ENCODE measurements at places on chromosomes 3 and 15.
A peak's percentile ranks its signal among the peaks of the same experiment; 100 is the strongest.

- DNase-seq, result no peak
Measured at GRCh38 chr15:94185547-94186236, 45.7 kb upstream of the MCTP2 start.

DNA sequence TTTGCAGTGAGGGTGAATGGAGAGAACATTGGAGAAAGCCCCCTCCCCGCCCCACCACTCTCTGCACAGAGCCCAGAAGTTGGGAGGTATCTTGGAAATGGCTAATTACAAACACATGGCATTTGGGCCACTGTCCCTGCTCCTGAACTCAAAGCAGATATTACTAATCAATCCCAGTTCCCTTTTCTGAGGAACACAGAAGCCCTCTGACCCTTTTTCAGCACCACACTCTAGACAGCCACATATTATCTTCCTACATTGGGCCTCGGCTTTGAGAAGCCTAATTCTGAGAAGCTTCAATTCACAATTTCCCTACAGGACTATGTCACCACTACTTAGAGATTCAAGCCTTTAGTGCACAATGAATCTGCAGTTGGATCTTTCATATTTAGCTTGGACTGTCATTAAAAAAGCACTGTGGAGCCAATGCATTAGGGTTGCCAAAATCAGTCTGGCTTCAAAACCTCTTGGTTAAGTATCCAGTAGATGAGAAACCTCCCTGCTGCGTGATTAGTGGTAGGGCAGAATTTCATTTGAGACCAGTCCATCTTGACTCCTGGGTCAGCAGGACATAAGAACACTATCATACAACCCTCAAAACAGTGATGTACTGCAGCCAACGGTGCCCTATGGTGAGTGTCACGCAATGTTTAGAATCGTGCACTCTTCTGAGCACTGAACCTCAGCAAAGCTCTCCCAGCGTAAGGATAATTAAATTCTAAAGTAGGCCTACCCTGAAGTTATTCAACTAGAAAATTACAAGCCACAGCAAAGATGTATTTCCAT is 26.1 kb downstream of the MGLL start:
- DNase-seq, result no peak

DNA sequence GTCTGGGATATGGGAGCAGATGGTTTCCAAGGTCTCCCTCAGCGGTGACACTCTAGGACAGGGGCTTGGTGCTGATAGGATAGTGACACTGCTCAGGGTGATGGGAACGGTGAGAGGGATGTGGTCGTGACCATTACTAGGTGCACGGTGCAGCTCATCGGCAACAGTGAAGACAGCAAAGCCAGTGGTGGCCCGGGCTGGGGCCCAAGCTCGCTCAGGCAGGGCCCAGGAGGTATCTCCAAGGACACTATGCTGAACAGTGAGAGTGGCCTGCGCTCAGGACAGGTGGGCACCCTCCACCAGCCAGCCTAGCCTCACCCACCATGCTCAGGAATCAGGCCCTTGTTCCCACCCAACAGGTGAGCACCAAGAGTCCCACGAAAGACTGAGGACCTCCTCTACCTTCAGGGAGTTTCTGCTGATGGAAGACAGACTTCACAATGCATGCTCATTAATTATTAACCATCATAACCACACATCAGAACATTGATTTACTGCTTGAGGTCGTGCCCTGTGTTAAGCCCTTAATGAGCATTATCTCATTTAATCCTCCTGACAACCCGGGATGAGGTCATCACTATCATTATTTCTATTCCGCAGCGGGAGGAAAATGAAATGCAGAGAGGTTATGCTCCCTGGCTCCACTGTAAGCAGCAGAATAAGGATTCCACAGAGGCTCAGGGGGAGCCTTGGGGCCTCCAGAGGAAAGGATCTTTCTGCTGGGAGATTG is 269.4 kb downstream of the UACA start:
- DNase-seq, result peak; percentile 35

GRCh38 chr15:28114721-28115622 is 15.9 kb upstream of the OCA2 start:
- peak; percentile 67 for DNase-seq

DNA sequence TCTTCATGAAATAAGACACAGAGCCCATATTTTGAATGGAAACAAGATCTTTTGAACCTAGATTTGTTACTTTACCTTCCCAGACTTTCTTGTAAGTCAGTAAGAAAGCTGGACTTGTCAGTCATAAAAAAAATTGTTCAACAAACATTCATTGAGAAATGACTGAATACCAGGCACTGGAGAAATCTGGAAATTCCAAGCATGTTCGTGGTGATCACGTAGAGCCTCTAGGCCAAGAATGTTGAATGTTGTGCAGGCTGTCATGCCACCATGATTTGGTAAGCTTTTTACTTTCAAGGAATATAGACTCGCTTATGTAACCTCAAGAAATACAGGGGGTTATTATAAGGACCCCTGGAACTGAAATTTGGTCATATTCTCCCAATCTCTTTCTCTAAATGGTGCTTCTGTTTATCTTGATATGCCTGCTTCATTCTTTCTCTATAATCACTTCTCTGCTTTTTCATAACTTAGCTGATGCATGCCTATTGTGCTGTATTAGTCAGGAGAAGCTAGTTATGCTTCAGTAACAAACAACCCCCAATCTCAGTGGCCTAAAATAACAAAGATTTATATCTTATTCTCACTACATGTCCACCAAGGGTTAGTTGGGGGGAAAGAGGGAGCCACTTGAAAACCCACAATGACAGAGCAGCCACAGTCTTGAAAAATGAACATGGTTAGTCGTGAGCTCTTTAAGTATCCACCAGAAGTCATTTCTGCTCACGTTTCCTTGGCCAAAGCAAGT is 3.4 kb upstream of the TPM1 start:
- peak; percentile 57 for DNase-seq

- DNase-seq, result peak; percentile 38
Measured at GRCh38 chr15:33293713-33294334, 16.9 kb upstream of the RYR3 start.

DNA sequence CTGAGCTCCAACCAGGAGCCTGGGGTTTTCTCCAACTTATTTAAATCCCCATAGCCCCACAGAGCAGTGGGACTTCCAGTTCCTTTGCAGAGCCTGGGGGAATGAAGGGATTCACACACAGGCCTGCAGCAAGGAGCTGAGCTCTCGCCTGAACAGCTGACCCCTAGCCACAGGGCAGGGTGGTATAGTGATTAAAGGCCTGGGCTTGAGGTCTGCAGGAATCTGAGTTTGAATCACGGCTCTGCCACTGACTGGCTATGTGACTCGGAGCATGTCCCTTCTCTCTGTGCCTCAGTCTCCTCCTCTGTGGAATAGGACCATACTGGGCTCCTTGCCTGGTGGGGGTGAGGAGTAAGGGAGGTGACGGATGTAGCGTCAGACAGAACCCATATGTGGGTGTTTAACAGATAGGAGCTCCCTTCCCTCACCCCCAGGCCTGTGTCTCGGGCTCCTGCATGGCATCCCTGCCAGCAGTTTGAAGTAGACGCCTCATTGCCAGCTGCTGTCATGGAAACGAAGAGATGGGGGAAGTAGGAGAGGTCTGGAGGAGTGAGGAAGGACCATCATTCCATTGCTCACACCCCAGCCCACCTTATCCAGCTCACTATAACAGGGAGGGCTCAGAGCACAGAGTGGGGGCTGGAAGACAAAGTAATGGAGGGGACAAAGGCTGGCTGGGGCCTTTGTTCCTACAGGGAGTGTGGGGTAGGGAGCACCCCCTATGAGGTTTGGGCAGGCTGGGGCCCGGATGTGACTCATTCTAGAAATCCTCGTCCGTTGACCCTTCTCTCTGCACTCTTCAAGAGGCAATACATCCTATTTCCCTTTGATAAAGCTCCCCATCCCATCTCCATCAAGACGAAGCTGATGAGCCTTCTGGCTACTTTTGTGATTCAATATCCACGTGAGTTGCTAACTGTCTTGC is 14.8 kb downstream of the HRH1 start:
- DNase-seq, result peak; percentile 31

GRCh38 chr3:30518181-30518864 is 88.1 kb upstream of the TGFBR2 start:
- peak; percentile 93 for DNase-seq

DNA sequence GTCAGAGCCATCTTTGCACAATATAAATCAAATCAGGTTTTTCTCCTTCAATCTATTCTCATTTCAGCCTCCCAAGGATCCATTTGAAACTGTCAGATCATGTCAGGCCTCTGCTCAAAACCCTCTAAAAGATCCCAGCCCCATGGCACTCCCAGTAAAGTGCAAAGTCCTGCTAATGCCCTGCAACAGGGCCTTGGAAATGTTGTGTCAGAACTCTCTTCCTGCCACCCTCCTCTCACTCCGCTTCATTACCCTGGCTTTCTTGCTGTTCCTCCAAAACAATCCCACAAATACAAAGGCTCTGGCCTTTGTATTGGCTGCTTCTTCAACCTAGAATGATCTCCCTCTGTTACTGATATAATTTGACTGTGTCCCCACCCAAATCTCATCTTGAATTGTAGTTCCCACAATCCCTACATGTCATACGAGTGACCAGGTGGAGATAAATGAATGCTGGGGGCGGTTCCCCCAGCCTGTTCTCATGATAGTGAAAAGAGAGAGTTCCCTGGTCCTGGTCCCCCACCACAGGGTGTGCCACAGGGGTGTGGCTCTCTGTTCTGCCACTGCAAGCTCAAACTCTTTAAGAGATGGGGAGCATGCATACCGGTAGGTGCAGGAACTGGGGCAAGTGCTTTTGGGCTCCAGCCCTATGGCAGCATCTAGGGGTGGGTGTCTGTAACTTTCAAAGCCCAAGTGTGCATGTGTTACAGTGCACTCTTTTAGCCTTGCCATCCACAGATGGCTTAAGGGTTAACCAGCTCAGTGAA is 22.9 kb upstream of the TRA2B start:
- DNase-seq, result no peak

DNA sequence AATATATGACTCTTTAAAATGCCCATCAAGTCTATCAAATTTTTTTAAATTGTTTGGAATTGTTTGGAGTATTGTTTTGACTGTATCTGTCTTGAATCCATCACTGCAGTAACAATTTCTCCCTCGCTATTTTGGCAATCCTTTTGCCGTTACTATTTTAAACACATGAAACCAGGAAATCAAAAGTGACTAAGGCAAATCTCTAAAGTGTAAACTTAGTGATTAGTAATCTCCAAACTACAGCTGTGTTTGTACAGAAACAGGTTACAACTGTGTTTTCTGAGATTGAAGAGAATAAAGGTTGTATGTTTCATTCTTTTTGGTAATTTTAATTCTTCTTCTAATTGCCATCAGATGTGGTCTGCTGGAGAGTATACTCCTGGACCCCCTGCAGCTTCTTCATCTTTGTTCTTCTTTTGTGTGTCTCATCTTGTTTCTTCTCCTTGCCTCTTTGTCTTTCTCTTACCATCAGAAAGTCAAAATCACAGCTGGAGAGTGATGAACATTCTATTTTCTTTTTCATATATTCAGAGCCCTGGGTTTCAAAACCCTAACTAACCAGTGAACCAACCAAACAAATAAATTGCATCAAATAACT is 465.4 kb downstream of the RBMS3 start:
- peak; percentile 23 for DNase-seq

DNA sequence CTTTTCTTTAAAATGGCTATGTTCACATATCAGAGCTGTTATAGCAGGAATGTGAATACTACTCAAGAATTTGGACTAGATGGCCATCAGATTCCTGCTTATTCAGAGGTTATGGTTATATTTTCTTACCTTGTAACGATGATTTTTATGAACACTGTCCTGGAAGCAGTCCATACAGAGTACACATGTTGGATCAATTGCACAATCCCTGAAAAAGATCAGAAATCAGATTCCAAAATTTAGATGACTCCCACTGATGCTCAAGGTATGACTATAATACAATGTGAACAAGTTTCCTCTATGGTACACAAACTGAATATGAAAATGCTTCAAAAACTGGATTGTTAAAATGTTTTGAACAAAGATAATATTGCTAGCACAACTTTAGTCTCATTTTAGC is 23.3 kb downstream of the UBR1 start:
- DNase-seq, result no peak

GRCh38 chr3:59254433-59254832 is 204.6 kb upstream of the CFAP20DC start:
- no peak for DNase-seq

GRCh38 chr3:147216143-147216673 is 190.1 kb downstream of the ZIC4 start:
- no peak for DNase-seq

DNA sequence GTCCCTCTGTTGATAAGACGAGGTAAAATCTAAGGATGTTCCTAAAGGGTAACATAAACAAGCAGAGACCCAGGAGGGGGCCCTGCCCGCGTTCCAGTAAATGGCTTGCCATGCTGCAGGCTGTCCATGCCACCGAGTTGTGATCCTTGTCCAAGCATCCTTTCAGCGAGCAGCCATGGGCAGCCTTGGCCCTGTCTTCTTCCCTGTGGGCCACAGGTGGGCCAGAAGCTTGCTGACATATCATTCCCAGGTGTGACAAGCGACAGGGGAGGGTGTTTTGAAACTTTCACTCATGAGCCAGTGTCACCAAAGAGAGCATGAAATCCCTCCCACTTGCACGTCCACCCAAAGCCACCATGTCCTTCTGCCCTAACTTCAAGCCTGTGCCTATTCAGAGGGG is 53.7 kb downstream of the PCSK6 start:
- DNase-seq, result no peak

GRCh38 chr15:33330931-33331330 is 20.2 kb downstream of the RYR3 start:
- no peak for DNase-seq

- DNase-seq, result no peak
Measured at GRCh38 chr3:5240740-5241139, 53.2 kb downstream of the EDEM1 start.

- DNase-seq, result no peak
Measured at GRCh38 chr3:158773166-158773565, 28.7 kb upstream of the MFSD1 start.

- DNase-seq, result peak; percentile 92
Measured at GRCh38 chr3:186617036-186617946, 4.4 kb downstream of the AHSG start.

- DNase-seq, result peak; percentile 81
Measured at GRCh38 chr15:48966595-48967301, 3.0 kb upstream of the SHC4 start.

DNA sequence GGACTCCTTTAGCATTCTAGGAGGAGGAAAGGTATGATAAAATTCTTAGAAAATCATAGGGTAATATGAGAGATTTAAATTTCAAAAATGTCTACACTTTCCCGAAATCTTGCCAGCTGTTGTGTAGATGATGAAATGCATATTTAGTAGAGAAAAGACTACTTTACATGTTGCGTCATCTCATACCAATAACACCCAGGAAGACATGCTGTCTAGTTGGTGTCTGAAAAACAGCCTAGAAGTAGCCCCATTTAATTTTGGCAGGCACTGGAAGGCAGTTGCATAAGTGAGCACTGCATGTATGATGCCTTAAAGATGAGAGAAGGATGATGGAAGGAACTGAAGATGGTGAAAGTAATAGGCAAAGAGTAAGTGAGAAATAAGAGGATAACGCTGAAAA is 310.5 kb upstream of the TPM1 start:
- no peak for DNase-seq

DNA sequence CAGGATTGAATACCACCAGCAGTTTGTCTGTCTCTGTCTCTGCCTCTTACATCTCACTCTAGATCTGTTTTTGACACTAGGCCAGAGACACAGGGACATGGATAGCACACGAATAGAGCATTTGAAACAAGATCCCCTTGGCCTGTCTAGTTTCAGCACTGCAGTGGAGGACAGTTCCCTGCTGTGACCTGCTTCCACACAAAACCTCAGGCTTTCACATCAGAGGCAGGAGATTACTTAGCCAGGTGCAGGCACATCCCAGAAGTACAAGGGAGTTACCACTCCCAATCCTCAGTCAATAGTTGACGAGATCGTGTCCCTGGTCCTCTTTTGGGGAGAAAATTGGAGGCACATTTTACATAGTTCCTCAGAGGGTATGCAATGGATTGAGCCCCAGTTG is 34.0 kb upstream of the CCK start:
- DNase-seq, result peak; percentile 53

Measured in astrocyte of the spinal cord (primary cell).